ENCODE measurements at places on chromosomes 11 and 22.

GRCh38 chr11:86524620-86525352, 147.6 kb downstream of the ME3 start:
- DNase-seq, result no peak

GRCh38 chr11:86748296-86748695, 52.0 kb upstream of the PRSS23 start:
- no peak for DNase-seq

DNA sequence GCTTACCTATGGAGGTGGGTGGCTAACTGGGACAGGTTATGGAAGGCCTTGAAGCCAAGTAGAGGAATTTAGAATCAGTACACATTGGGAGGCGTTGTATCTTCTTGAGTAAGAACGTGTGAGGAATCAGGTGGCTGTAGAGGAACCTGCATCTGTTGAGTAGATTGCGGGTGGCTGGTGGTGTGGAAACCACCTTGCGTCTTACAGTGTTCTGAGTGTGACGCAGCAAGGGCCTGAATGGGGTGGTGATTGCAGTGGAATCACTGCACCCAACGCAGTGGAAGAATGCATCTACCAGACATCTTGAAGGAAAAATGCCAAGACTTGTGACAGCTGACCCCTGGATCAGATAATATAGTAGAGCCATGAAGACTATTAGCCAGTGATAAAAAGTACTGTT, 110.8 kb upstream of the NNMT start:
- no peak for DNase-seq

DNA sequence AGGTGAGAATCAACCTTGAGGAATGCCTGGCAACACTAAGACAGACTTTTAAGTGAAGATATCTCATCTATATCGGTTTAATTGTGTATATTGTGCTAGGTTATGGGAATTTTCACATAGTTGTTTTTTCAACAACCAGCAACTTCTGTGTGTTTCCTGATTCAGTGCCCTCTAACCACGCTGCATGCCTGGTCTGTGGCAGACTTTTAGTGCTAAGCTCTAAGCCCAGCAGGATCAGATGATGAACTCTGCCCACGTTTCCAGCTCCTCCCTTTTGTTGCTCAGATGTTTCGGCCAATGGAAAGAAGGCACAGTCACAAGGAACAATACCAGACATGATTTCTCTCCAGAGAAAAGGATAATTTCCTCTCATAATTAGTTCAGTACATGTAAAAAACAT, 1.4 kb upstream of the VWA5A start:
- DNase-seq, result no peak

- no peak for DNase-seq
Observed at GRCh38 chr11:68930991-68931855, 27.5 kb downstream of the IGHMBP2 start.

GRCh38 chr11:120929664-120930154, 94.2 kb upstream of the TBCEL start:
- no peak for DNase-seq

GRCh38 chr22:49278340-49278739, 549.3 kb downstream of the BRD1 start:
- DNase-seq, result no peak

- DNase-seq, result no peak
Observed at GRCh38 chr22:17064498-17065100, 20.2 kb upstream of the IL17RA start.

DNA sequence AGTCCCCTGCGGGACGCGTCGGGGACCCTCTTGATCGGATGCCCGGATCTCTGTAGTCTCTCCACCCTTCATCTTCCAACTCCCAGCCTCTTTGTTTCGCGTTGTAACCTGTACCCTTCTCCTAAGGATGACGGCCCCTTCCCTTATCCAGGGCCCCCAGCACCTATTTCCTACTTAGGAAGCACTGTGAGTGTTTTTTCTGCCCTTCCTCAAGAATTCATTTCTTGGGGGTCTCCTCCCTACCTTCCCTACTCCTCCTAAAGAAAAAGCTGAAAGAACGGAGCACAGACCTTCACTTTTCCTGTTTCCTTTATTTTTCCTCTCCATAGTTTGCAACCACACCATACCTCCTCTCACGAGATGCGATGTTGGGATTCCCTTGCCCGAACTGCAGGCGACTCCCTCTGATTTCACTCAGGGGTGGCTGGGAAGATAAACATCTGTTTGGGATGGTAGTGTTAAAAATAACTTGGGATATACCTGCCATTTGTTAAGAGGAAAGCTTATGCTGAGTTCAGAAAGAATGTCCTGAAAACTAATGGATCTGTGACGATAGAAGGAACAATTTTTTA, 593 bp downstream of the FAM118B start:
- no peak for DNase-seq

GRCh38 chr22:37229012-37229804, 14.9 kb downstream of the RAC2 start:
- peak; percentile 47 for DNase-seq

DNA sequence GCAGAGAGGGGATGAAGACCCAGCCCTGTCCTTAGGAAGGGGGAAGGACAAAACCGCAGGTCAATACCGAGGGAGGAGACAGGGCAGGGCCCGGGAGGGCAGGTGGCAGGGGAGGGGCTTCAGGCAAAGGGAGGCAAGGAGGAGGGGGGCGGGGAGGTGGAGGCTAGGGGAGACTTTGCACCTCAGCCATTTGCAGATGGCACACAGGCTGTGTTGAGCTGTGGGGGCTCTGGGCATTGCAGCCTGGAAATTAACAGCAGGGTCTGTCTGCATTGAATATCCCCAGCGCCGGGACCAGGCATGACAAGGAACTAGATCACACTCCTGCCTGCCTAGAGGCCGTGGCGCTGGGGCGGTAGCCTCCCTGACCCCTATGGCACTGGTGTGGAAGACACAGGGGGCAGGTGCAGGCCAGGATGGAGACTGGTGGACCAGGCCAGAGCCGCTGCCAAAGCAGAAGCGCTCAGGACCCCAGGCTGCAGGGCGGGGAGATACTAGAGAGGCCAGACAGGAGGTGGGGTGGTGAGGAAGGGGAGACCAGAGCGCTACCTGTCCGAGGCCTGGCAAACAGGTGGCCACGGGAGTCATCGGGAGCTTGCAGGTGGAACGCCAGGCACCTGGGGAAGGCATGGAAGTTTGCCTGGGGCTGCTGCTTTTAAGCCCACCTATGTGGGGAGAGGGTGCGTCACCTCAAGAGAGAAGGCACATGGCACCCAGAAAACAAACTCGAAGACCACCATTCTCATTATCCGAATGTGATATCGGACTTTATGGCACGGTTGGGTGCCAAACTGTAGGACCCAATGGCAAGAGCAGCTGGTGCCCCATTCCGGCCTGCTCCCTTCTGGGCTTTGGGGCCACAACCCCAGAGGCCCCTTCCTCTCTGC, 11.5 kb downstream of the CBX6 start:
- no peak for DNase-seq

GRCh38 chr22:20203142-20203551, 52.3 kb upstream of the CCDC188 start:
- no peak for DNase-seq

- no peak for DNase-seq
Observed at GRCh38 chr11:8283465-8284230, 20.0 kb upstream of the LMO1 start.

GRCh38 chr22:23236440-23237184, 56.3 kb downstream of the BCR start:
- no peak for DNase-seq

- DNase-seq, result no peak
Observed at GRCh38 chr11:13114566-13115379, 105.7 kb downstream of the RASSF10 start.

DNA sequence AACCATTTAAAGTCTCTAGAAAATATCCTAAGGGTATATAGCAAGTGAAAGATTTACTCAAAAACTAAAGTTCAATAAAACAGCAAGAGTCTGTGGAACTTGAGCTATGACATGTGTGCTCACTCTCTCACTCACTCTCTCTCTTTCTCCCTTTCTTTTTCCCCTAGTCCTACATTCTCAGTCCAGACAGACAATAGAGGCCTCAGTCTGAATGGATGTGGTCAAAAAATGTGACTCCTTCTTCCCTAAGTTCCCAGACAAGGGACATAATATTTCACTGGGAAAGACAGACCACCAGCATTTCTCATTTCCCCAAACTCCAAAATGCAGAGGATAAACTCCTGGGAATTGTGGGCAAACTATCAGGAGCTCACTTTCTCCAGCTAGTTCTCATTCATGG, 17.6 kb upstream of the APLNR start:
- no peak for DNase-seq

- DNase-seq, result no peak
Observed at GRCh38 chr11:8222820-8223512, 40.7 kb downstream of the LMO1 start.
